ENCODE measurements at places on chromosomes 3 and 15. TPM values are rescaled to one million over a fixed set of nuclear protein-coding genes. Genes with fewer than 3 reads are reported as not detected.

RASGRP1 gene
- total RNA-seq: 5.1 TPM

ARPP21 gene
- total RNA-seq: 2.4 TPM

TTC21A gene
- 6.8 TPM for total RNA-seq

MORC1 gene
- not detected for total RNA-seq

SOX2 gene
- total RNA-seq: 0.63 TPM

NCK1 gene
- total RNA-seq: 39.1 TPM

PRTG gene
- total RNA-seq: 0.78 TPM

CCNB2 gene
- total RNA-seq: 11.1 TPM

ERICH6 gene
- 0.03 TPM for total RNA-seq

AADACL2 gene
- total RNA-seq: not detected

PYGO1 gene
- 10.1 TPM for total RNA-seq

RPP14 gene
- total RNA-seq: 12.6 TPM

WNT5A gene
- 80.7 TPM for total RNA-seq

ITPKA gene
- 0.91 TPM for total RNA-seq

RPS27L gene
- 254 TPM for total RNA-seq

FBN1 gene
- 2,749 TPM for total RNA-seq

MME gene
- 42.0 TPM for total RNA-seq

GRM2 gene
- 0.07 TPM for total RNA-seq

MKRN2OS gene
- total RNA-seq: not detected

LRRN1 gene
- 0.30 TPM for total RNA-seq

NDN gene
- 66.9 TPM for total RNA-seq

TWF2 gene
- 72.7 TPM for total RNA-seq

RAD54L2 gene
- total RNA-seq: 15.4 TPM

GRK7 gene
- total RNA-seq: not detected

MINAR1 gene
- total RNA-seq: 1.6 TPM

HTR3E gene
- total RNA-seq: not detected

SLC24A5 gene
- not detected for total RNA-seq

ABHD6 gene
- 13.8 TPM for total RNA-seq

OXTR gene
- 30.7 TPM for total RNA-seq
